ENCODE measurements at places on chromosomes 13 and 19.

DNA sequence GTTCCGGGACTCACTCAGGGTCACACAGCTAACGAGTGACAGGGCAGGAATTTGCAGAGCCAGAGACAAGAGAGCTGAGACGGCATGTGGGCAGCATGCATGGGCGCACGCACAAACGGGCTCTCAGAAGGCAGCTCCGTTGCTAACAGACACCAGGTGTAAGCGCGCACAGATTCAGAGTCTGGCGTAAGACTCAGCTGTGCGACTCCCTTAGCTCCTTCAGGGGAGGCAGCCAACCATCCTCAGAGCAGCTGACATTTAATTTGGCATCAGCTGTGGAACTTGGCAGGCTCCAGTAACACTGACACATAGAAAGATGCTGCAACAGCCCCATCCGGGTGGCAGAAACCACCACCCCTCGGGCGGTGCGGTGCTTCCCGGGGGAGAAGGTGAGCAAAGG is 7.5 kb upstream of the TM6SF2 start:
- peaks cover 9% of the 10 kb centered on the region for H3K36me3 ChIP-seq
- H3K4me1 ChIP-seq = peaks cover 3% of the 10 kb centered on the region
- no peak overlapping the region for H3K27ac ChIP-seq
- no peak for DNase-seq
- no peak overlapping the region for H3K4me3 ChIP-seq

DNA sequence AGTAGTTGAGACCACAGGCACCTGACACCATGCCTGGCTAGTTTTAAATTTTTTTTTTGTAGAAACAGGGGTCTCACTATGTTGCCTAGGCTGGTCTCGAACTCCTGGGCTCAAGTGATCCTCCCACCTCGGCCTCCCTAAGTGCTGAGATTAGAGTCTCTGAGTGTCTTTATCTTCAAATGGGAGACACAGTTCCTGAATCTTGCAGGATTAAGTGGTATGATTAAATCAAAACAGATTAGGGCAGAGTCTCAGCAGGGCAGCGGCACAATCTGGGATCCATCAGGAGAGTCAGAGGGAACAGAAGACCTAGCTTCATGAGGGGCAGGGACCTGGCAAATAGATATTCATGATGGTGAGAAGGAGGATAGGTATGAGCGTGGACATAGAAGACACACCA is 953 bp downstream of the RLN3 start:
- peaks cover 16% of the 10 kb centered on the region for H3K4me1 ChIP-seq
- DNase-seq = no peak
- H3K36me3 ChIP-seq = no peaks in the 10 kb centered on the region
- no peaks in the 10 kb centered on the region for H3K27me3 ChIP-seq

- DNase-seq = no peak
- no peaks in the 10 kb centered on the region for H3K36me3 ChIP-seq
- no peaks in the 10 kb centered on the region for H3K4me1 ChIP-seq
- peaks cover 3% of the 10 kb centered on the region for H3K27me3 ChIP-seq
- H3K4me3 ChIP-seq = no peak overlapping the region
Measured at GRCh38 chr13:31930490-31930889, 101.1 kb upstream of the FRY start.

- no peak overlapping the region for H3K4me3 ChIP-seq
- H3K27ac ChIP-seq = no peak overlapping the region
- H3K27me3 ChIP-seq = no peaks in the 10 kb centered on the region
Measured at GRCh38 chr13:50676602-50677001, 166.9 kb downstream of the DLEU7 start.

DNA sequence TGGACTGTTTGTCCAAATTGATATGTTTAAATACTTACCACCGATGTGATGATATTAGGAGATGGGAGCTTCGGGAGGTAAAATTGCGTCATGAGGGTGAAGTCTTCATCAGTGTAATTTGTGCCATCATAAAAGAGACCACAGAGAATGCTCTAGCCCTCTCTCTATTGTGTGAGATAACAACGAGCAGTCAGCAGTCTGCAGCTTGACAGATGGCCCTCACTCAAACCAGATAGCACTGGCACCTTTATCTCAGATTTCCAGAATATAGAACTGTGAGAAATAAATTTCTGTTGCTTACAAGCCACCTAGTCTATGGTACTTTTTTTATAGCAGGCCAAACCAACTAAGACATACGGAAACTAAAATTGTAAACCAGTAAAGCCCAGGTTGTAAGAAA is 1718.9 kb upstream of the MIR17HG start:
- H3K27ac ChIP-seq = no peak overlapping the region
- H3K4me1 ChIP-seq = no peaks in the 10 kb centered on the region
- no peak overlapping the region for H3K4me3 ChIP-seq
- H3K27me3 ChIP-seq = no peaks in the 10 kb centered on the region
- H3K36me3 ChIP-seq = no peaks in the 10 kb centered on the region

DNA sequence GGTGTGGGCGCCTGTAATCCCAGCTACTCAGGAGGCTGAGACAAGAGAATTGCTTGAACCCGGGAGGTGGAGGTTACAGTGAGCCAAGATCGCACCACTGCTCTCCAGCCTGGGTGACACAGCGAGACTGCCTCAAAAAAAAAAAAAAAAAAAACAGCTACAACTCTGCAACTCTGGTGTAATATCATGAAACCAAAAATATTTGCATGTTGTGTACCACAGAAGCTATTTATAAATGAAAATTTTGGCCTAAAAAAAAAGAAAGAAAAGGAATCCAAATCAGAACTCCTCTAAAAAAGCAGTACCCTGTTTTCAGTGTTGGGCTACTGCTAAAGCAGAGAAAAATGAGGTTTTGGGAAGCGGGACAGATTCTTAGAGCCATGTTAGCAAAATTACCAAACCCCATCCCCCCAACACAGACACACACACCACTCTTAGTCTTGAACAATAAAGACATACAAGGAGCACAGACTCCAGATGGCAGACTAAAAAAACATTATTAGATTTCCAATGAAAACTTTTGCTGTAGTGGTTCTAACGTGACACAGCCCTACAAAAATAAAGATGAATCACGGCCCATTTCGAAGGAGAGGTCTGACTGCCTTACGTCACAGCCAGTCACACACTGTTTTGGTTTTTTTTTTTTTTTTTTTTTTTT is 51.5 kb downstream of the INSR start:
- H3K4me1 ChIP-seq = no peaks in the 10 kb centered on the region
- no peak for DNase-seq
- H3K27me3 ChIP-seq = no peaks in the 10 kb centered on the region
- no peak overlapping the region for H3K4me3 ChIP-seq

Data from naive thymus-derived CD8-positive, alpha-beta T cell (primary cell).